Tongue (tissue), 3 donors: ENCODE measurements at places on chromosomes 13 and 19. TPM values are rescaled to one million over a fixed set of nuclear protein-coding genes. Genes with fewer than 3 reads are reported as not detected.

Gene LGALS4
- not detected for total RNA-seq

- peak; percentile 35 for DNase-seq
Measured at GRCh38 chr19:2923510-2923909, 21.3 kb downstream of the ZNF77 start.

DNA sequence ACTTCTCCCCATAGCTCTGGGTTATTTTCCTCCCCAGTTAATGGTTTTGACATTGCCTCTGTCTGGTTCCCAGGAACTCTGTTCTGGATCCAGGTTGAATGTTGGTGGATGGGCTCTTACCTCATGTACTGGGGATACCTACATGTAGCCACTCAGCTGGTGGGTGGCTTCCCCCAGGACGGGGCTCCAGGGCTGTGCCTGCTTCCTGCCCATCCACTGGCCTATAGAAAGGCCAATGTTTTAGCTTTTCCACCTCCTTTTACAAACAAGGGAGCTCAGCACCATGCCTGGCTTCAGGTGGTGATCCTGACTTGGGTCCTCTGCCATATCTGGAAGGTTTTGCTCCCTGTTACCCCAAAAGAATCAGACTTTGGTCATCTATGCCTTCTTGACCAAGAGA, 120.2 kb downstream of the AKAP11 start:
- DNase-seq, result no peak

DNA sequence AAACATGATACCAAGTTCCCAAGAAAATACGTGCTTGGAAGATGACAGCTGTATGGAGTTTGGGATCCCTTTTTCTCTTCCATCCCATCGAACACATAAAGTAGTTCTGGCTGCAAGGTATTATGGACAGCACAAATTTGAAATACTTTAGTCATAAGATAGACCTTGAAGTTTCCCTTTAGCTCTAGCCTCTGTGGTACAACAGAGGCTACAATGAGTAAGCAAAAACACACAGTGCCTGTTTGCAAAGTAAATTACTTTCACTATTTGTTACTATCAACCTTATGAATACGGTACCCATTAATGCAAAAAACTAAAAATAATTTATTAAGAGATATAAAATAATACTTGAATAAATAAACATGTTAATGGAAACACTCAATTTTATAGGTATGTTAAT, 21.0 kb upstream of the LRCH1 start:
- DNase-seq, result no peak
